ENCODE measurements at places on chromosomes 3 and 15.

DNA sequence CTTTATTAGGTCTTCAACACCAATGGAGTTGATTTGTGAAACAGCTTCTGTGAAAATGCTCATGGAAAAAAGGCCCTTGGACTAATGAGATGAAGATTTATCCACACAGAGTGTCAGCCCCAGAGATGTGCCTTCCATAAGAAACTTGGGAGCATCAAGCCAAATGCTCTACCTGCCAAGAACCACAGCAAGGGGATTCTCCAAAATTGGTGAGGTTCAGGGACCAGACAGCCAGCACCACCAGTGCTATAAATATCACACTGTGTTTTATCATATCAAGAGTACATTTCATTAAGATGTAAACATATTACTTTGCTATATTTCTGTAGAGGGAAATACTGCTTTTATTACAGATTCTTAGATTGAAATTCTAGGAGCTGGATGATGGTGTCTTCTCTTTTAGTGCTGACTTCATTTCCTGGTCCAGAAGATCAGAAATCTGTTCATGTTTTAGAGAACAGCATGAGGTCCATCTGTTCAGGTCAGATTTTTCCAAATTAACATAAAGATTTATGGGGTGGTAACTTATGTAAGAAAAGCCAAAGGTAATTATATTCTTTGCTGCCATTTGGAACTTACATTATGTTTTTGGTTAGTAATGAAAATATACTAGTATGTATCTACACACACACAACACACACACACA is 17.7 kb downstream of the SLC35G2 start:
- peak; percentile 62 for DNase-seq

GRCh38 chr3:153666991-153667740 is 454.0 kb upstream of the ARHGEF26 start:
- DNase-seq: no peak

DNA sequence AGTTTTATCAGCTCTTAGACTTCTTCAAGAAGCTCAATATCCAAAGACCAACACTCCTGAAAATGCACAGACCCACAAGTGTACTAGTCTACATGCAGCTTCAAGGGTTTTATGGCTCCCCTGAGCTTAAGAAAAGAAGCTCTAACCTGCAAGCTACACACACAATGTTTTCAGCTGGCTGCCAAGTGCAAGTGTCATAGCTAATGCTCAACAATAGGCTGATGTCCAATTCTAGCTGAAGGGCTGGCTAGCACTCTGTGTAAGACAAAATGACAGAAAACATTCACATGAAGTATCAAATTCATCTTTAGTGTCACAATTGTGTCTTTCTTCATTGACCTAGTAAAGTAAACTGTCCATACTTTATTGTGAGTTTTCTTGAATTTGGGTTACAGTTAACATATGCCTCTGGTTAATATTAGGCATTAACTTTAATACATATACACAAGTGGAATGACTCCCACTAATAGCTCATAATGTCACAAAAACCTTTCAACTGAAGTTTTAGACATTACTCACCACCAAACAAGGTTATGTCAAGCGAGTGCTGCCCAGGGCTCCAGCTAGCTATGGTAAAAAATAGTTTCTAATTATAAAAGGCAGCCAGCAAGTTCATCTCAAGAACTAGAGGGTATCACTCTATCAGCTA is 15.1 kb downstream of the ABI3BP start:
- DNase-seq: no peak

GRCh38 chr3:36114353-36114752 is 266.0 kb upstream of the STAC start:
- no peak for DNase-seq

- no peak for DNase-seq
These were observed 24.3 kb downstream of the PGPEP1L start for GRCh38 chr15:98983334-98983733.

DNA sequence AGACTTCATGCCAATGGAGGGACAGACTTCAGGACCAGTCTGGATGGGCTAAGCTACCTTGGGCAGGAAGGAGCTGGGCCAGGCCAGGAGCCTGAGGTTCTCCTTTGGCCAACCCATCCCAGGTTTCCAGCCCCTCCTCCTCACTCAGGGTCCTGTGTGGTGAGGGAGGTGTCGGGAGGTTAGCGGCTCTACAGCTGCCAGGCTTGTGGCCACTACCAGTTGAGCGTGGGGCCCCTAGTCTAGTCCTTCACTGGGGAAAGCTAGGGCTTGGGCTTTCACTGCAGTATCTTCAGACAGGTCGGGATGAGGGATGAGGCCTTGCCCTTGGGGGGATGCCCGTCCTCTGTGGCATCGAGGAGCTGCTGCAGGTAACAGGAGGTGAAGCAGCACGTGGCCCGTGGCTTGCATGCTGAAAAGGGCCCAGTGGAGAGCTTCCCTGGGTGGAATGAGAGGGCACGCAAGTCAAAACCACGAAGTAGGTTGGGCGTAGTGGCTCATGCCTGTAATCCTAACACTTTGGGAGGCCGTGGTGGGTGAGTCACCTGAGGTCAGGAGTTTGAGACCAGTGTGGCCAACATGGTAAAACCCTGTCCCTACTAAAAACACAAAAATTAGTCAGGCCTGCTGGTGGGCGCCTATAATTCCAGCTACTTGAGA is 8.5 kb upstream of the FANCD2 start:
- no peak for DNase-seq

DNA sequence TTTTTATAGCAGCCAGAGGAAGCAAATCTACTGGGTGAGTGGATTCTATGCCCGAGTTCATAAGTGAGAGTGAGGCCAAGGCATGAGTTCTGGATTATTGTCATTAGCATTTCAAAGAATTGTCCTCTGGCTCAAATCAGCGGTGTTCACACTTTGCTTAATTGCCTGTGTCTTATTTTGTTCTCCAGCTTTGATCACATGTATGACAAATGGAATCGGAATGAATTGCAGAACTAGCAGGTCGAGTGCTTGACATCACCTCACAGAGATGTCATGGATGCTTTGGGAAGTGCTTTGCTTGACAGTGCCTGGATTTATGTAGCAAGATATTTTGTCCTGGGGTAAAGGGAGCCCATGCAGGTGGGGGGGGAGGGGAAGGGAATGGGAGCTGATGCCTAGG is 68.0 kb downstream of the SH3GL3 start:
- DNase-seq: no peak

DNA sequence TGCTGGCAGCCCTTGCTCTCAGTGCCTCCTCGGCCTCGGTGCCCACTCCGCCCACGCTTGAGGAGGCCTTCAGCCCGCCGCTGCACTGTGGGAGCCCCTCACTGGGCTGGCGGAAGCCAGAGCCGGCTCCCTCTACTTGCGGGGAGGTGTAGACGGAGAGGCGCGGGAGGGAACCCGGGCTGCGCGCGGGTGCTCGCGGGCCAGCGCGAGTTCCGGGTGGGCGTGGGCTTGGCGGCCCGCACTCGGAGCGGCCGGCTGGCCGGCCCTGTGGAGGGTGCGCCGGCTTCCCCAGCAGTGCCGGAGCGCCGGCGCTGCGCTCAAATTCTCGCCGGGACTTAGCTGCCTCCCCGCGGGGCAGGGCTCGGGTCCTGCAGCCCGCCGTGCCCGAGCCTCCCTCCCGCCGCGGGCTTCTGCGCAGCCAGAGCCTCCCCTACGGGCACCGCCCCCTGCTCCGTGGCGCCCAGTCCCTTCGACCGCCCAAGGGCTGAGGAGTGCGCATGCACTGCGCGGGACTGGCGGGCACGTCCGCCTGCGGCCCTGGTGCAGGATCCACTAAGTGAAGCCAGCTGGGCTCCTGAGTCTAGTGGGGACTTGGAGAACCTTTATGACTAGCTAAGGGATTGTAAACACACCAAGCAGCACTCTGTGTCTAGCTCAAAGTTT is 231.5 kb downstream of the EFHB start:
- no peak for DNase-seq

DNA sequence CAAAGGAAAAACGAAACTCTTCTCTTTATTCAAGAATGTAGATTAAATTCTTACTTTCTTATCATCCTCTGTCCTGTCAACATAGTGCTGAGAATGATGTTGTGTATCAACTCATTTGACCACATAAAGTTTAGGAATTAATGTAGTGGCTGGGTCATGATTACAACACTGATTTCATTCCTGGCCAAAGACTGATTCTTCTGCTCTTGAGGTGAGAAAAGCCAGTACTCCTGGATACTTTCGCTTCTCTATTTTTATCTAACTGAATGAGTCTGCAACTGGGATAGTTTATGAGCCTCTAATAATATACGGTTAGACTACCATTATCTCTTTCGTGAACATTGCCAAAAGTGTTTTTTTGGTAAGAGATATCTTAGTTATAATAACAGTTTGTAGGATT is 173.0 kb downstream of the LPP start:
- no peak for DNase-seq

- no peak for DNase-seq
These were observed 173.5 kb downstream of the TNIK start for GRCh38 chr3:171286580-171287249.

- DNase-seq: no peak
These were observed 567.3 kb upstream of the KCNMB2 start for GRCh38 chr3:177968891-177969290.

DNA sequence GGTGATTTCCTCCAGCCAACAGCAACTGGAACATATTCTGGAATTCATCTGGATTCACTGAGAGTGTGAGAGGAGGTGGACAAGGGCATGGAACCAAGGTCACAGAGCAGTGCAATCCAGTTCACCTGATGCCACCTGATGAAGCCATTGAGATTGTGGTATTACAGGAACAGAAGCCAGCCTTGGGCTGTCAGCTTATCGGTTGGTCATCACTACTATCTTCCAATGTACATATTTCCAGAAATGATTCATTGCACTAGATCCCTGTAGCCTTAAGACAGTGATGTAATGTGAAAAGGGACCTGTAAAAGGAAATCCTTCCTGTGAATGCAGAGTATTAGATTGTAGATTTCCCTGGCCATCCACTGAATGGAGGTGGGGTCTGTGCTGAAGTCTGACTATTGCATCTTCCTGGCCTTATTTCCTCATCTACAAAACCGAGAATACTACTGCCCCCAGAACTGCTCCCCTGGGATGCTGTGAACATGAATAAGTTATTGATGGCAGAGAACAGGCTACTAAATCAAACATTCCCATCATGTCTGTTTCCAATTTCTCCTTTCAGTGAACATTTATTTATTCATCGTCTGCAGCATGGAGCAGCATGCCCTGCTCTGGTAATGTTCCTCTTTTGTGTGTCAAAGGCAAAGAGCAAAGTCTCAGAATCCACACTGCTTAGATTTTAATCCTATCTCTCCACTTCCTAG is 47.4 kb upstream of the TPM1 start:
- no peak for DNase-seq

DNA sequence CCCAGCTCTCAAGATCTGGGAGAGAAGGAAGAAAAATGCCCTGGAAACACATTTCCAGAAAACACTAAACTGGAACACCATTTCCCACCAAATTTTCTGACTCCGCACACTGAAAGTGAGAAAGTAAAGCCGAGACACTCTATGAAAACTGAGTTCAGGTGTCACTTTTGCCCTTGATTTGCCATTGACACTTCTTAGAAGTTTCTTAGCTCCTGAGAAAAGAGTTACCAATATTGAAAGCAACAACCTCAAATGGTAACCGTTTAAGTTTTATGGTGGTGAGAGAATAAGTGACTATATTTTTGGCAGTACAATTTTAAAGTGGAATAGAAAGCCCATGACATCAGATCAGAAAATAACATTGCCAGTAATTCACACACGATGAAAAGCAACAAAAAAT is 39.0 kb downstream of the CD86 start:
- no peak for DNase-seq

All from NCI-H2171 (cell line).